ENCODE measurements at places on chromosomes 5 and 9.

GRCh38 chr5:176552332-176552869 is 3.3 kb downstream of the CDHR2 start:
- DNase-seq: no peak

DNA sequence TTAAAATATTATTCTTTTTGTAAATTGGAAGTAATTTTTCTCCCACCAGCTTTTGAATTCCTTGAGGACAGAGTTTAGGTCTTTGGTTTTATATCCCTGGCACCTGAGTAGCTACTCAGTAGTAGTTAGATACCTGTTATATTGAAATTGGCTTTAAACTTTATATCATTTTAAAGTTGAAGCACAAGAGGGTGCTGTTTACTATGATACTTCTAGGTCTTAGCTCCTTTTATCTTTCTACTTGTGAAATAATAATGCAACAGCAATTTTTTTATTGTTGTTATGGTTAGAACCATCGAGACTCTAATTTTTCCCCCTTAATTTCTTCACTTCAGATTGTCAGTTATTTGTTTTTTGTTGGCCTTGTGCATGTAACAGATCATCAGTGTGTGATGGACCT is 46.3 kb downstream of the AP3S1 start:
- peak; percentile 20 for DNase-seq

- no peak for DNase-seq
These were observed 121.8 kb downstream of the SEMA6A start for GRCh38 chr5:116452774-116453368.

DNA sequence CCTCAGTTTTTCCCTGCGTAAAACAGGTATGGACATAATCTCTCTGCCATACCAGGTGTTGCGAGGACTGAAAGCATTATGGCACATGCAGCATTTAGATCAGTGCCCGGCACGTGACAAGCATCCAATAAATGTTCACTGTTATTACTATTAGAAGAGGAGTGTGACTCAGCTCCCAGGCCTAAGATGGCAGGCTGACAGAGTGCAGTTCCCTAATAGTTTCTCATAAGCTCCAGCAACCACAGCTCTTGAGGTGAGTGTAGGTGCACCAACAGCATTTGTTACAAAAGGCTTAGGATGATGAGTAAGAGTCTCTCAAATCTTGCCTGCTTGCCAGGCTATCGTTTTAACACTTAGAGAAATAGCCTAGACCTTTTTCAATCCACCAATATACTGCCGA is 28.9 kb upstream of the GLIS3 start:
- DNase-seq: no peak

DNA sequence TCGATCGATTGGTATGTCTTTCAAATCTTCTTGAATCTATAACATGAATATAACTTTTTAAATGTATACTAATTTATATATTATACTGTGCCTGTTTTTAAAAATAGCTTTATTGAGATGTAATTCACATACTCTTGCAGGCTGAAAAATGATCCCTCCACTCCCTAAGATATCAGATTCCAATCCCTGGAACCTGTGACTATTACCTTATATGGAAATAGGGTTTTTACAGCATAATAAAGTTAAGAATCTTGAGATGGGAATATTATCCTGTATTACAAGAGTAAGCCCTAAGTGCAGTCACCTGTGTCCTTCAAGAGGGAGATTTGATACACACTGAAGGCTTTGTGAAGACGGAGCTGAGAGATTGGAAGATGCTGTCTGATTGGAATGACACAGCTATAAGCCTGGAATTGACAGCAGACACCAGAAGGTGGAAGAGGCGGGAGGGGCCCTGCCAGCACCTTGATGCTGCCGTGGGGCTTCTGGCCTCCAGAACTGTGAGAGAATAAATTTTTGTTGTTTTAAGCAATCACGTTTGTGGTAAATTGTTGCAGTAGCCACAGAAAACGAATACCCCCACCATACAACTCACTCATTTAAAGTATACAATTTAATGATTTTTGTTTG is 161.3 kb downstream of the RMI1 start:
- no peak for DNase-seq

DNA sequence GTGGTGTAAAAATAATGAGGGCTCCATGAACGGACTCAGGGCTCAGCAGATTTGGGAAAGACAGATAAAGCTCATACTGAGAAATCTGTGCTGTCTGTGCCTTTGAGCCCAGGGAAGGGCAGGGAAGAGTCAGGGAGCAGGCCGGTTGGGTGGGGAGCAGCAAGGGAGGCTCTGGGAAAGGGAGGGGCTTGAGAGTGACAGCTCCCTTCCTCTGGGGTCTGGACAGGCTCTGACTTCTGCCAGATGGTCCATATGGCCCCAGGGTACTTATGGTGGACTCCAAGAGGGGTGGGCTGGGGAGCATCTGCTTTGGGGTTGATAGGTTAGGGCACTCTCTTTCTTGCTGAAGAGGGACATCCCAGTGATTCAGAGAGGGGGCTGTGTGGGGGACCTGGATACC is 2.1 kb downstream of the NPR2 start:
- no peak for DNase-seq

DNA sequence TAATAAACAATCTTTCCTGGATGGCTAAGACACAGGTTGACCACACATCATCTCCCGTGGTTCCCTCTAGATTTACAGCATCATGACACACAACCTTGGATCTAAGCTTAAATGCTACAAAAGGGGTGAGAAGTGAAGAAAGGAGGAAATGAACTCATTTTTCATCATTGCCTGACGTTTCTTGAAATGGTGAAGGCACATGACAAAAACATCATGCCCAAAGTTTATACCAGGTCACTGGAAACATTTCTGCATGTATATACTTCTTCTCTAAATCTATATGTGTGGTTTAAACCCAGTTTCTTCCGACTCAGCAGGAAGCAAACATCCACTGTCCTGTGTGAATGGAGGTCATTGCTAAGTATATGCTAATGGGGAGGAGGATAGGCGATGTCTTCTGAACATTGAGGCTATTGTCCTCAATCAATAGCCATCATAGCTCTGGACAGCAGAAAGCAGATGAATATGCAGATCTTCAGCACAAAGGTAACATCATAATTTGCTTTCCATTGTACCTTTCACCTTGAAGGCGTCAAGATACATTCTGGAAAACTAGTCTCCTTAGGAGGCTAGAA is 137.4 kb downstream of the MED27 start:
- DNase-seq: no peak

GRCh38 chr5:132528866-132529634 is 14.3 kb downstream of the IL5 start:
- DNase-seq: no peak

- peak; percentile 1 for DNase-seq
These were observed 950.6 kb upstream of the NUDT12 start for GRCh38 chr5:104513121-104513602.

Data from fibroblast of the conjunctiva (primary cell).